ENCODE measurements at places on chromosomes 11 and 22. TPM values are rescaled to one million over a fixed set of nuclear protein-coding genes. Genes with fewer than 3 reads are reported as not detected.

DNA sequence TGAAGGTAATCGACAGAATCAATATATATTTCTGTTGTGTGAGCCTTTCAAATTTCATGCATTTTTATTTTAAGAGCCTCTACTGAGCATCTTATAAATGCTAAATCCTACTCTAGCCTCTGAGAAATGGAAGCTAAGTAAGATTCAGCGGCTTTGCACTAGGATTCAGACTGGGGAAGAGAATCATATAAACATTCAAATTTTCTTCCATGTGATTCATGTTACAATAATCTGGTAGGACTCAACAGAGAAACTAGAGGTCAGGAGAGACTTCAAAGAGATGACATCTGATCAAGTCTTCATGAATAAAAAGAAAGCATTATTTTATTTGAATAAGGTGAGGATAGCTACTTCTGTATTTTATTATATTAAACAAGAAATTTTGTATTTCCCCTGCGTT, 538.9 kb downstream of the DLG2 start:
- no peak overlapping the region for H3K27ac ChIP-seq
- no peaks in the 10 kb centered on the region for H3K27me3 ChIP-seq
- DNase-seq: no peak
- no peaks in the 10 kb centered on the region for H3K4me1 ChIP-seq
- H3K4me3 ChIP-seq: no peak overlapping the region
- no peaks in the 10 kb centered on the region for H3K36me3 ChIP-seq

DNA sequence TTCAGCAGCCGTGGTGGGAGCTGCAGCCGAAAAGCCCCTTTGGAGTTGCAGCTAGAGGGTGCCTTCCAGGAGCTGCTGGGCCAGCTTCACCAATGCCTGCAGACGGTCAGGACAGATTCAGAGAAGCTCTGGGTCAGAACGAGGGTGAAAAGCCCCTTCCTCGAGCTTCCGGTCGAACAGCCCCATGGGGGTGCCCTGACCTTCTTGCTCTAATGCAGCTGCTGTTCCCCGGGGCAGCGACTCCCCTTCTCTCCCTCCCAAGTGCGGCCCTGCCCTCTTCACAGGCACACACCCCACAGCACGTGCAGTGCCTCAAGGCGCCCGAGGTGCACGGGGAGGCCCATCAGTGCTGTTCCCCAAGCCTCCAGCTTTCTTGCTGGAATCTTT, 9.6 kb upstream of the IFITM3 start:
- peaks cover 2% of the 10 kb centered on the region for H3K36me3 ChIP-seq
- DNase-seq: no peak
- peak overlapping the region; percentile 66 for H3K27ac ChIP-seq
- peaks cover 45% of the 10 kb centered on the region for H3K4me1 ChIP-seq
- peaks cover under 1% of the 10 kb centered on the region for H3K27me3 ChIP-seq

- no peaks in the 10 kb centered on the region for H3K36me3 ChIP-seq
- no peak overlapping the region for H3K4me3 ChIP-seq
- H3K27ac ChIP-seq: no peak overlapping the region
- no peaks in the 10 kb centered on the region for H3K4me1 ChIP-seq
- DNase-seq: no peak
These were observed 107.7 kb upstream of the PLET1 start for GRCh38 chr11:112368381-112368780.

DNA sequence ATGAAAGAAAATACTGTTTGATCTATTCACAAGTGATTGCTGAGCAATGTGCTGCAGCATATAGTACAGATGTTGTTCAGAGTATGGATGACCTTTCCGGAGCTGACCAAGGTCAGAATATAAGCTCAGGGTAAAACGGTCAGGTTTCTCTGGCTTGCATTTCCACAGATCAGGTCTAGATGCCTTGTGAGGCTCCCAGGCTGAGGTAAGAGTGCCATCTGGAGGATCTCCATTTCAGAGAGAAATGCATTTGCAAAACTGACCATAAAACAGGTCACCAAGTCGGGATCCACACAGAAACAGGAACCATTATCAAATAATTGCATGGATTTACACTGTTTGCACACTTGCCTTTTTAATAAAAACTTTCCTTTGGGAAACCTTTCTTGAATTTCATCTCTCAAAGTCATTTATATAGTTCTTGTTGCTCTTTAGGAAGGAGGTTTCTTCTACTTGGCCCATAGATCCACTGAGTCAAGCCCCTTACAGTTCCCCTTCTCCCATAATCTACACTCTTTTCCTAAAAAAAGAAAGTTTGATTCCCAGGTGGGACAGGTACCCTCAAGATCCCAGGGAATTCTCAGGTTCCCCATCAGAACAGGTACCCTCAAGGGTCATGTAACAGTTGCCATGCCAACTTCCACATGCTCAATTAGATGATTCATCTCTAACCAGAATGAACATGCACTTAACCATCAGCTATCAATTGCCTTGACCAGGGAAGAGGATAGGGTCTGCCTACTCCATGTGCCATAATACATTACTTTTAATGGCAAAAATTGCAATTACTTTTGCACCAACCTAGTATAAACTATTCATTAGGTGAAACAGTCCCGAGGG, 25.0 kb upstream of the TMPRSS5 start:
- H3K4me3 ChIP-seq: no peak overlapping the region
- no peaks in the 10 kb centered on the region for H3K27me3 ChIP-seq
- DNase-seq: no peak
- H3K4me1 ChIP-seq: peaks cover under 1% of the 10 kb centered on the region

GRCh38 chr11:75214411-75214821, 26.2 kb upstream of the TPBGL start:
- no peak overlapping the region for H3K4me3 ChIP-seq
- peak; percentile 68 for DNase-seq
- H3K4me1 ChIP-seq: peaks cover 5% of the 10 kb centered on the region
- H3K27me3 ChIP-seq: peaks cover 10% of the 10 kb centered on the region
- H3K36me3 ChIP-seq: no peaks in the 10 kb centered on the region

DNA sequence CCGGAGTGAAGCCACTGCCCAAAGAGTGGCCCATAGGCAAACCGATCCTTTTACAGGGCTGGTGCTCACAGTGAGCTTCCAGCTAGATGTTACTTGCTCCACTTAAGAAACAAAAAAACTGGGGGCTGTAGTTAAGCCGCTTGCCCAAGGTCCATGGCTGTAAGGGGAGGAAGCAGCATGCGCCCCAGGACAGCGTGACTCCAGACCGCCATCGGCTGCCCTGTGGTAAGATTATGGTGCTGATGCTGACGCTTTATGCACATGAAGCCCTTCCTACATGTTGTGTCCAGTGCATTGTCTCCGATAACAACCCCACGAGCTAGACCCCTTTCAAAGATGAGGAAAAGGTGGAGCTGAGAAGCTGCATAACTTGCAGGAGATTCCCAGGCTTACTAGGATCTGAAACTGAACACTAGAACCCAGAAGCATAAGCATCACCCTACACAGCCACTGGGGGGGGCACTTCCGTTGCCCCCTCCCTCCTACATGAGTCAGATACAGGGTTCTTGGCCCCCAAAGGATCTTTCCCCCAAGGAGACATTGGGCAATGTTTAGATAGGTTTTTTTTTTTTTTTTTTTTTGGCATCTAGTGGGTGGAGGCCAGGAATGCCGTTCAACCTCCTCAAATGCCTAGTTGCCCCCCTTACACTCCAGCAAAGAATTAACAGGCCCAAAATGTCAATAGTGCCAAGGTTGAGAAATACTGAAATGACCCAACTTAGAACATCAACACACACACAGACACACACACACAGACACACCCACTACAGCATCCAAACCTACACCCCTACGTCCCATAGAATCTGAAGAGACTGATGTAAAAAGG, 53.9 kb downstream of the MN1 start:
- H3K36me3 ChIP-seq: no peaks in the 10 kb centered on the region
- DNase-seq: no peak
- no peak overlapping the region for H3K27ac ChIP-seq

DNA sequence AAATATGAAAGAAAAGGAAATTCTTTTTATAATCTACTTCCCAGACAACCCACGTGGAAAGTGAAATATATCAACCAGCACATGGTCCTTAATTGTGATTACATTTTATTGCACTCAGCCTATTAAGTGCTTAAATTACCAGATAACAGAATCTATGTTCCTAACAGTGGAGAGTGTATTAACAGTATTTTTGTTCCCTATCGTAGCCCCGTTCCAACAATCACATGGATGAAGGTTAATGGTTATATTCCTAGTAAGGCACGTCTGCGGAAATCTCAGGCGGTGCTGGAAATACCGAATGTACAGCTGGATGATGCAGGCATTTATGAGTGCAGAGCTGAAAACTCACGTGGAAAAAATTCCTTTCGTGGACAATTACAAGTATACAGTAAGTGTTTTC, 626.1 kb upstream of the ARHGAP42 start:
- DNase-seq: no peak
- H3K27ac ChIP-seq: no peak overlapping the region
- H3K36me3 ChIP-seq: no peaks in the 10 kb centered on the region

Gene MMP12
- total RNA-seq: not detected

Gene UCP3
- total RNA-seq: 4.1 TPM

Gene HTR3A
- total RNA-seq: not detected

Gene APOBEC3H
- 7.4 TPM for total RNA-seq

Gene PIH1D2
- total RNA-seq: 0.49 TPM

Measured in activated T-helper 1 cell treated with anti-CD3 and anti-CD28 coated beads, Interleukin-12 subunit alpha, Interleukin-12 subunit beta, Interleukin-2, Interleukin-4 antibody, amounts not matched to agents 30 ng/mL and 10 ng/mL and 1 ng/mL, durations not matched to agents 14 hours and 24 hours and 36 hours (primary cell).